ENCODE measurements at places on chromosomes 4 and X. TPM values are rescaled to one million over a fixed set of nuclear protein-coding genes. Genes with fewer than 3 reads are reported as not detected.
A peak's percentile ranks its signal among the peaks of the same experiment; 100 is the strongest.

- no peak for DNase-seq
Measured at GRCh38 chrX:12891915-12892506, 14.4 kb upstream of the TLR8 start.

DNA sequence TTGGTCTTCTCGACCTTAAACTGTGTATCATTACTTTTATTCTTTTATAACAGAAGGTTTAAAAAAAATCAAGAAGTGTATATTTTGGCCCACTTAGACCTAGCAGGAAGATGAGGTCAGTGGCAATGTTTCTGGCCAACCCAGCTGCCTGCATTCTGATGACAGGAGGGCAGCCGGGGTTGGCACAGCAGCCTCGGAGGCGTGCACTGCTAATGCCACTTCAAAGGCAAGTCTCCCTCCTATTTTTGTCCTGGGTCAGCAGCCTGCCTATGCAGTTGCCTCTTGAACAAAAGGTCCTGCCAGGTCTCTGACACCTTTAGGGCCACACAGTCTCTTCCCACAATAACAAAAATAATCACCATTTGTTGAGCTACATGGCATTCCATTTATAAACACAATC, 89.4 kb upstream of the MYOZ2 start:
- DNase-seq = no peak

DNA sequence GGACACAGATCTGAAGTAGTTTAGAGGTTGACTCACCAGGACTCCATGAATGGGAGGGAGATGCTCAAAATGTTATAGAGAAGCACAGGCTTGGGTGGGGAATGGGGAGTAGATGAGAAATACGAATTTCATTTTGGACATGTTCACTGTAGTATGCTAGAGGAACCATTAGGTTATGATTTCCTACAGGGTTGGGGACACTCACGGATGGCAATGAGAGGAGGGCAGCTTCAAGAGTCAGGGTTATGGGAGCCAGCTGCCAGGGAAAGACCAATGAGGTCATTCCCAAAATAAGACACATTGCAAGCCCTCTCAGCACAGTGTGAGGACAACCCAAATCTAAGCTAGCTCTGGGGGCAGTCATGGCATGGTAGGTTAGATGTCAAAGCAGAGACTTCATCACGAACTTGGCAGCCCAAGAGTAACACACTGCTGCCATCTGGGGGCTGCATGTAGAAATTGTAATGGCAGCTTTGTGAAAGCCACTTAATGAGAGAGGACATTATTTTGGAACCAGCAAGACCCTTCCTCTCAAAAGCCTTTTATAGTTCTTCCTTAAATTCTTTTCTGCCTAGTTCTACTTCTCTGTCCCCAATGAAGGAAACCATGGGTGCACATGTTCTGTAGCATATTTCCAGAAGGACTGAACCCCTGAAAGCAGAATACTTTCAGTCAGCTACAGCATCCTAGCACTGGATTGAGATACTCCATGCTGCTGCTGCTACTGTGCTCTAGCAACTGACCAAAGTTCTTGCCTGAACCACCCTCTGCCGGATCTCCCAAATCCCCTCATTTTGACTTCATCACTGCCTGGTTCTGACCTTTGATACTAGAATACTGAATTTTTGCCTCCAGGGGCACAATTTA, 16.2 kb upstream of the ZCCHC12 start:
- DNase-seq = peak; percentile 47

DNA sequence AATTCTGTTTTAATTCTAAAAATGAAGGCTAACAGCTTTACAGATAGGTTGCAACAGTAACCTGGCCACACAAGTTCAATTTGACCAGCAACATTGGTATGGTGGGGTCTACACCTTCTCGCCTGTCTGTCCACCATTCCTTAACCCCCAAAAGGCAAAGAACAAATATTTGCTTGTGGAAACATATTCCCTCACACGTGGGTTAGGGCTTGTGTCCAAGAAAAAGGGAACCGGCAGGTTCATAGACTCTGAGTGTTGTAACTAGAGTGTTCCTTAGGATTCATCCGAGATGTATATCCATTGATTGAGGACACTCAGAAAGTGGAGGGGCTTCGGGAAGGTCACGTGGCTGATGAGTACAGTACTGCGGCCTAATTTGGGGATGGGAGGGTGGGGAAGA, 54.1 kb downstream of the C4orf51 start:
- no peak for DNase-seq

DNA sequence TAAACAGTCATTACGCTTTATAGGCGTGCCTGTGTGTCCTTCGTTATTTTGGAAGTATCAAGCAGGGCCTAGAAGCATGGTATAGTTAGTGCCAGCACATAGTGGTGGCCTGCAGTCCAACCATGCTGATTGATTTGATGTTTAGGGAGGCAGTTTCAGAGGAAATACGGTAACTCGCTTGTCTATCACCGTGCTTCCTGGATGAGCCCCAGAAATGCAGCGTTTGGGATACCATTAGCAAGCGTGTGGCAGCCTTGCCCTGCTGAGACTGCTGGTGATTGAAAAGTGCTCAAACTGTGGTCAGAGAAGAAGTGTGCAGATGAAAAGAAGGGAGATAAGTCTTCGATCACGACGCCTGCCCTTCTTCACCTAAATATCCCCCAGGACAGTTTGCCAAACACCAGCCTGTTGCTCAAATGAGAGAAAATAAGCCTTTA, 158.4 kb downstream of the CHIC2 start:
- DNase-seq = peak; percentile 26

GRCh38 chrX:74814681-74815080, 110.6 kb downstream of the NEXMIF start:
- no peak for DNase-seq

DNA sequence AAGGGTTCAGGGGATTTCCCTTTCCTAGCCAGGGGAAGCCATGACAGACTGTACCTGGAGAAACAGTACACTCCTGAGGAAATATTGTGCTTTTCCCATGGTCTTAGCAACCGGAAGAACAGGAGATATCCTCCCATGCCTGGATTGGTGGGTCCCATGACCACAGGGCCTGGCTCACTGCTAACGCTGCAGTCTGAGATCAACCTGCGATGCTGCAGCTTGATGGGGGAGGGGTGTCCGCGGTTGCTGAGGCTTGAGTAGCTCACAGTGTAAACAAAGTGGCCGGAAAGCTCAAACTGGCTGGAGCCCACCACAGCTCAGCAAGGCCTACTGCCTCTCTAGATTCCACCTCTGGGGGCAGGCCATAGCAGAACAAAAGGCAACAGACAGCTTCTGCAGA, 819.5 kb downstream of the TECRL start:
- no peak for DNase-seq

GRCh38 chrX:21702725-21703124, 44.6 kb upstream of the KLHL34 start:
- no peak for DNase-seq

- no peak for DNase-seq
Measured at GRCh38 chr4:62429297-62429696, 1229.2 kb downstream of the ADGRL3 start.

DNA sequence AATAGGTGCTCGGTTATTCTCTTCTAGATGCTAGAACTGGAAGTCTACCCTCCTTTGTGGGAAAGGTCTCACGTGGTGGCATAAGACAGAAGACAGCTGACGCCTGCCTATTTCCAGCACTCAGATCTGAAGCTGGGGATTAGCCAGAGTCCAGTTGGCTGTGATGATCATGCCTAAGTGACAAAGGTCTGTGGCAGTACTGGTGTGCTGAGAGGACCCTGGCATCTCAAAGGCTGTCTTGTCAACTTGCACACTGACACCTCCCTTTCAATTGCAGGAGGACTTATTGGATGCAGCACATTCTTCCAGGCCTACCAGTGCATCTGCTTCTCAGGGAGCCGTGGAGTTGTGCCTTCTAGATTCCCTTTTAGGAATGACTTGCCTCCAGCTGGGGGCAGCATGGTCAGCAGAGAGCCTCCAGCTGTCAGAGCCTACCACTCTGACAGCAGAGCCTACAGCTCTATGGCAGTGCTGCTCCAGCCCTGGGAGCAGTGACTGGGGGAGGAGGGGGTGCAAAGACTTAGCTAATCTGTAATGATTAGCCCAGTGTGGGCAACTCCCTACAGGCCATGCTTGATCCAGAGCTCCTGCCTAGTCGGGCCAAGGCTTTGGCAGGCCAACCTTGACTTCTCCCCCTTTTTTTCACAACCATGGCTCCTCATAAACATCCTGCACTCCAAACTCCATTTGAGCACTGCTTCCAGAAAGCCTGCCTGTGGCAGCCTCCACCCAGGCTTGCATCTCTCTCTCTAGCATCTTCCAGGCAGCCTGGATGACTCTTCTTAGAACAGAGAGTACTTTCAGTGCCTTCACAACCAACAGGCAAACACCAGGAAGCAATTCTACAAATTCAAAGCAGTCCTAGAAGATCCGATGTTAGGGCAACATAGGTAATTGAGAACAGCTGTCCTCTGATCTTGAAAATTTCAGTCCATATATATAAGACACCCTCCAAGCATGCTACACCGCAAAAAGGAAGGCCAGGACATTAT, 13.8 kb upstream of the FGFBP2 start:
- no peak for DNase-seq

DNA sequence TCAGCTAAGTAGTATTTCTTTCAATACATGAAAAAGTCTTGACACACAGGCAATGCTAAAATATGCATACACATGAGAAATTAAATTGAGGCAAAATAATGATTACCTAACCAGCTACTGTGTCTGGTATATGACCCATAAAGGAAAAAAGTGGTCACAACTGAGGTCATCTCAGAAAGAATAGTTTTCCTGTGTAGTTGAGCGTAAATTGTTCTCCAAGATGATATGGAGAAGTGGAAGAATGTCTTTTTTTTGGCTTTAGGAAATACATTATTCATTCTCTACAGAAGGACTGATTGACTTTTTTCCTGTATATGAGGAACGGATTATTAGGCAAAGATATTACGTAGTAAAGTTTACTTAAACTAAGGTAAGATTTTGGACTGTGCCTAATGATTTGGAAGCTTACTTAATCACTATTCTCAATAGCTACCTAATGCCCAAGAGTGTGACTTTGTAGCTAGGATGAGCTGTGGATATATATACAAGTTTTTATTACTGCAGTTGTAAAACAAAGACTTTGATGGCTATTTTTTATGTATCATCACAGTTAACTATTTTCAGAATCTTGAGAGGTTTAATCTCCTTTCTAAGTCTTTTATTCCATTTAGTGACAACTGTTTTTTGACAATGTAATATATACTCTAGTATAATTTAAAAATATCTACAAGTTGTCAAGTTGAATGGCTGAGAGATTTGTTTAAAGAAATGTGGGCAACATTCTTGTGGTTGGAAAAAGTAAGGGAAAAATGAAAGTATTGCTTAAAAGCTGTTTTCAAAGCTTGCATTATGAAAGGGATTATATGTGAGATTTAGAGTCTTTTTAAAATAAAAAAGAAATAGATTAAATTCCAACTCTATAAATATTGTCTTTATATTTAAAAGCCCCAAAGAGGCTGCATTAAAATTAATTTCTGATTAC, 100.2 kb downstream of the PDLIM5 start:
- no peak for DNase-seq

GRCh38 chr4:124907881-124908280, 195.3 kb upstream of the ANKRD50 start:
- no peak for DNase-seq

DNA sequence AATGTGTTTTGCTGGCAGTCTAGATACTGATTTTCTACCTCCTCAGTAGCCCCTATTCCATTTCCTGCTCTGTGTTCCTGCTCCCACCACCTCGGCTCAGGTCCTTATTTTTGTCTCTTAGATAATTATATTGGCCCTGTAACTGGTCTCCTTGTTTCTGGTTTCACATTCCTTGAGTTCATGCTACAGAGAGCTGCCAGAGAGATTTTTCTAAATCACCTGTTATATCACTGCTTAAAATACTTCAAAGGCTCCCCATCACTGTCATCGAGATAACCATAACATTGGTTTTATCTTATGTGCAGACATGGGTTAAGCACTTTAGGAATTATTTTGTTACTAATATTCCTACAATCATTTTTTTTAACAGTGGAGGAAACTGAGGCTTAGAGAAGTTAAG, 9.6 kb downstream of the SYNPO2 start:
- DNase-seq = no peak

DNA sequence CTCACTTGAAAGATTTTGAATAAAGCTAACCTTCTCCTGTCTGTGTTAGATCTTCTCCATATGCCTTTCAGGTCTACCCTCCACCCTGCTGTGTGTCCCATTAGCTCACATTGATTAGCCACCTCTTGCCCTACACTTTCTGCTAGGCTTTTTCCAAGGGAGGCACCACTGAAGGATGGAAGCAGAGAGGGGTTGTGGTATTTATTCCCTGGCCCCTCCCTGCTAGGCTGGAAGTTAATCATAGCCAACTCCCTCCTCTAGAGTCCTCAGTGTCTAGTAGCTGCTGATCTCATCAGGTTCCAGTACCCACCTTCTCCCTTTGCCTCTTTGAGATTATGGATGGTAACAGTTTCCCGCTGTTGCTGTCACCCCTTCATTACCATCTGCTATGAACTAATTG, 8.9 kb upstream of the SMIM43 start:
- DNase-seq = no peak

- DNase-seq = no peak
Measured at GRCh38 chr4:64079316-64079715, 329.9 kb downstream of the TECRL start.

- DNase-seq = no peak
Measured at GRCh38 chr4:76984127-76984526, 34.6 kb downstream of the SEPTIN11 start.

Gene GDPD2
- 68.1 TPM for total RNA-seq

Gene GABRE
- total RNA-seq = 78.4 TPM

Gene RHOXF1
- total RNA-seq = not detected

Gene PPEF2
- total RNA-seq = 0.32 TPM

Gene PNMA6A
- not detected for total RNA-seq

Gene GPM6B
- total RNA-seq = 1.5 TPM

Gene PIN4
- total RNA-seq = not detected

Gene CT47B1
- total RNA-seq = not detected

Gene EDA2R
- total RNA-seq = 0.96 TPM

Measured in transverse colon (tissue), 4 donors.